Cardiac ventricle fibroblast (primary cell): ENCODE measurements at places on chromosomes 4 and X. TPM values are rescaled to one million over a fixed set of nuclear protein-coding genes. Genes with fewer than 3 reads are reported as not detected.

TRAM1L1 gene
- 0.12 and 1.3 TPM in 2 replicates for total RNA-seq

SLC10A4 gene
- total RNA-seq: not detected in 2 replicates

TRIM75 gene
- total RNA-seq: not detected in 2 replicates

NLRP2B gene
- not detected in 2 replicates for total RNA-seq

CSN1S1 gene
- total RNA-seq: not detected in 2 replicates

BEX5 gene
- not detected in 2 replicates for total RNA-seq

APOOL gene
- 6.4 and 8.4 TPM in 2 replicates for total RNA-seq
